ENCODE measurements at places on chromosomes 1 and 21. TPM values are rescaled to one million over a fixed set of nuclear protein-coding genes. Genes with fewer than 3 reads are reported as not detected.

Gene NBPF10
- total RNA-seq, result 2.1 TPM

DNA sequence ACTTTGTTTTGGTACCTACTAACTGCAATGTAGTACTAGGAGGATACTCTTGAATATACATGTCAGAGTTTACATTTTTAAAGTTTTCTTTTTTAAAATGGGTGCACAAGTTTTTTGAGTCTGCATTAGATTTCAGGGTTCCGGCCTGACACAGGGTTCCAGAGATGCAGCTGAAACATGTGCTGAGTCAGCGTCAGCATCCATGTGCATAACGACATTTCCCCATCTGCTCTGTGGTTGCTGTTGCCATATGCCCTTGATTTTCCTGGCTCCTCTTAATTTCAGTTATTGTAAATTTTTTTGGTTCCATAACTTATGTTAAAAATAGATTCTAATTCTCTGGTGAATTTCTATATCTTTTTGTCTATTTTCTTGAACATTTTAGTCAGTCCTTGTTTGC is 12.3 kb upstream of the METTL13 start:
- DNase-seq, result no peak

DNA sequence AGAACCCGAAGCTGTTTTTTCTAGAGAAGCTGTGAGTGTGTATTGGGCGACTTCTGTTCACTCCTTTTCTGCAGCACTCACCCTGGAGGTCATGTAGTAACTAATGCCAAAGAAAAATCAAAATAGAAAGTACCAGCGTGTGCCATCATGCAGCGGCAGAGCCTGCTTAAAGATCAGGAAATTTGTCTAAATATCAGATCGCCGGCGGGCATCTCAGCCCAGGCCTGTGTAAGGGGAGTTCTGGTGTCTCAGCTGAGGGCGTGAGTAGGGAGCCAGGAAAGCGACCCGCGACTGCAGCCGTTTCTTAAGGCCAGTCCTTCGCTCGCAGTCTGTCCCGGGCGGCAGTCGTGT is 768 bp downstream of the EDARADD start:
- peak; percentile 10 for DNase-seq

Gene SLC6A9
- total RNA-seq, result 6.2 TPM

Gene PTPN7
- 119 TPM for total RNA-seq

GRCh38 chr1:31742462-31743212 is 21.5 kb downstream of the ADGRB2 start:
- DNase-seq, result no peak

DNA sequence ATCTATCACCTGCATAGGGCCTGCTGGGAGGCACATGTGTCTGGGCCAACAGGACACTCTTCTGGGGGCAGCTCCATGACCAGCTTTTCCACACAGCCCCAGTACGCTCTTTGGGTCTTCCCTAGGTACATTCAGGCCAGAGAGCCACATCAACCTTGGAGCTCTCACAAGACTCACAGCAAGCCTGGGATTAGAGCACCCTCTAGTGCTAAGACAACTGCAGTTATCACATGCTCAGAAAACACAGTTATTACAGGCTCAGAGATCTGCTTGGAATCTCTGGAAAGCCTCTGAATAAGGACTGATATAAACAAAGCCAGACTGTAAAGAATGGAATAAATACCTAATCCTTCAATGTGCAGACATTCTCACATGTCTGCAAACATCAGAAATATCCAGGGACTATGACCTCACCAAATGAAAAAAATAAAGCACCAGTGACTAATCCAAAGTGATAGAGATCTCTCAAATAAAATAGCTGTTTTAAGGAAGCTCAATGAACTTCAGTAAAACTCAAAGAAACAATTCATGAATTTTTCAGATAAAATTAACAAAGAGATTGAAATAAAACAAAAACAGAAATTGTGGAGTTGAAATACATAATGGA is 563.9 kb upstream of the NR5A2 start:
- DNase-seq, result peak; percentile 23

GRCh38 chr1:17246971-17247370 is 1.9 kb upstream of the PADI3 start:
- DNase-seq, result no peak

- peak; percentile 63 for DNase-seq
Measured at GRCh38 chr1:241998412-241998921, 431 bp downstream of the MAP1LC3C start.

- no peak for DNase-seq
Measured at GRCh38 chr1:68015971-68016370, 34.5 kb downstream of the DIRAS3 start.

GRCh38 chr21:41682719-41683179 is 84.1 kb downstream of the RIPK4 start:
- no peak for DNase-seq

DNA sequence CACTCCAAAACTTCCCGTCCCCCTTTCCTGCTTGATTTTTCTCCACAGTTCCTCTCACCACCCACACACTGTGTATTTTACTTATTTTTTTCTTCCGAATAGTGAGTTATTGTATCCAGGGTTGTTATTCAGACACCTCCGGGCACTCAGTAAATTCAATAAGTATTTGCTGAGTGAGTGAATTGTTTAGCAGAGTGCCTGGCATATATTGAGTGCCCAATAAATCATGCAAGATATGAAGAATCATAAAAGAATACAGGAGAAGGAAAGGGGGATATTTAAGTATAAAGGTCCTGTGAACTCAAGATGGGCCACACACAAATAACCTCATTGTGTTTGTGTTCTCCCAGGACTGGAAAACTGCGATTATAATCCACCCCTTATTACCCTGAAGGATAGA is 139.9 kb downstream of the GALNT2 start:
- DNase-seq, result no peak

Gene KRTAP8-1
- total RNA-seq, result not detected

DNA sequence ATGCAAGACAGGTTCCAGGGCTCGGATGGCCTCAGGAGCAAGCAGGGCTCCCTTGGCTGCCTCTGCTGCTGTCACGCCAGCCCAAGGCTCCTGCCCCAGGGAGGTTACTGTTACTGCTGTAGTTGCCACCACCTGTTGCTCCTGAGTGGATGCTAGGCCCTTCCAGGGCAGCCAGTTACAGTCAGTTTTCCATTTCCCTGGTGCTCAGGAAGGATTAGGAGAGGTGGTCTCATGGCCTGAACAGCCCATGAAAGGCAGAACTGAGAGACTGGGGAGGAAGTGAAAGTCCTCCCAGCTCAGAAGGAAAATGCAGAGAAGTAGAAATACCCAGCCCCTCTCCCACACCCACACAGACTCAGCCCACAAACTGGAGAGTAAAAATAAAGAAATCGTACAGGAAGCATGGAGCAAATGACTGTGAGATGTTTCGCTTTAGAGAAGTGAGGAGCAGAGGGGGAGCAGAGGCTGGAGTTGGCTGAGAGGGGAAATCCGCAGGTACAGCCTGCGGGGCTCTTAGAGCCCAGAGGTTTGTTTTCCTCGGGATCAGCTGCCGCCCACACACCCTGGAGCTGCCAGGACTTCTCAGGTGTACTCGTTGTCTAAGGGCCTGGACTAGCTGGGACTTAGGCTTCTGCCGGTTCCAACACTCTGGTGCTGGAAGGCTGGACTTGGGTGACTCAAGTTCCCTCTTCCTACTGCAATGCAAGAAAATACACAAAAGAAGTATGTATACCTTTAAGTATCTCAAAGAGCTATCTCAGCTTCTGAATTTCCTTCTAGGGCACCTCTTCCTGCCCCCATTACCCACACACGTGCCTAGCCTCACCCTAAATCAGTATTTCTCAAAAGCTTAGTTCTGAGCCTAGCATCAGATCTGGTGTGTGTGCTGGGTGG is 2.3 kb downstream of the IL6R start:
- peak; percentile 71 for DNase-seq

DNA sequence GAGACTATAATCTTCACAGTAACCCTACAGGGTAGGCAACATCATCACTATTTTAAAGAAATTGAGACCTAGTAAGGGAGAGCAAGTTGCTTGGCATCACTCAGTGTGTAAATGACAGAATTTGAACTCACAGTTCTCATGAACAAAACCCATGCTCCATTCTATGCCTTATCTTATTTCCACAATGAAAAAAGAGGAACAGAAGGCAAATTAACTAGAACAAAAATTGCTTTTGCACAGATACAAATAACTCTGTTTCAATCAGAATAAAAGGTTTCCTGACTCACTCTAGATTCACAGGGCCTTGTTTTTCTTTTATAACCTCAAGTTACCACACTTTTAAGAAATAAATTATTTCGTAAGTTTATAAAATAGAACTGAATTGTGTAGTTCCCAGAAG is 90.1 kb downstream of the UCHL5 start:
- DNase-seq, result no peak

DNA sequence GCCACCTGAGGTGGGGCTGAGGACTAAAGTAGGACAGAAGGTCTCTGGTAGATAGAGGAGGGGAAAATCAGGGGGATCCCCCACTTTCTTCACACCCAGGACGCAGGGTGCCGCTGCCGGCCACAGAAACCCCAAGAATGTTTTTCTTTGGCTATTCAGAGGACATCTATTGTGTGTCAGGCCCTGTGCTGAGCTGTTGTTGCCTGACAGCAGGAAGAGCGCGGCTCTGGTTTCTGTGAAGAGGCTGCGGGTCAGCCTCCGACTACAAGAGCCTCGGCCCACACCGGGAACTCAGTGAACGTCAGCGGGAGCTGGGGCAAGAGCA is 407 bp upstream of the PIGV start:
- DNase-seq, result peak; percentile 93

DNA sequence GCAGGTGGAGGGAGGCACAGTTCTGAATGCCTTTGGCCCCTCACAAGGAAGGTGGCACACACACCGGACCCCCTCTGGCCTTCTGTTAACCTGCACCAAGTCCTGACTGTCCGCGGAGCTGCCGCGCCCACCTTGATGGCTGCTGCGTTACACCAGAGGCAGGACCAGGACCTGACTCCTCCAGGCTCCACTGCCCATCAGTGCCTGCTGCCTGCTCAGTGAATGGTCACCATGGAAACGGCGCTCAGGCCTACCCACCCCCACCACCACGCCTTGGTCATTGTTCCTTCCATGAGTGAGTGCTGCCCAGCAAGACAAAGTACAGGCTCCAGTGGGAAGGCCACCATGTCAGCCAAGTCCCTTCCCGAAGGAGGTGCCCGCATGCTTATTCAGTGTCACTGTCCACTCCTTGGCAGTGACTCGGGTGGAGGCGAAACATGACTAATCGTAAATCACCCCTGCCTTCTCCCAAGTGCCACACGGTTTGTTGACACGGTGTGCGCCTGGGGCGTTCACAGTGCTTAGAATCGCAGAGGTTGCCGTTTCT is 57.3 kb downstream of the SLC37A1 start:
- DNase-seq, result no peak

DNA sequence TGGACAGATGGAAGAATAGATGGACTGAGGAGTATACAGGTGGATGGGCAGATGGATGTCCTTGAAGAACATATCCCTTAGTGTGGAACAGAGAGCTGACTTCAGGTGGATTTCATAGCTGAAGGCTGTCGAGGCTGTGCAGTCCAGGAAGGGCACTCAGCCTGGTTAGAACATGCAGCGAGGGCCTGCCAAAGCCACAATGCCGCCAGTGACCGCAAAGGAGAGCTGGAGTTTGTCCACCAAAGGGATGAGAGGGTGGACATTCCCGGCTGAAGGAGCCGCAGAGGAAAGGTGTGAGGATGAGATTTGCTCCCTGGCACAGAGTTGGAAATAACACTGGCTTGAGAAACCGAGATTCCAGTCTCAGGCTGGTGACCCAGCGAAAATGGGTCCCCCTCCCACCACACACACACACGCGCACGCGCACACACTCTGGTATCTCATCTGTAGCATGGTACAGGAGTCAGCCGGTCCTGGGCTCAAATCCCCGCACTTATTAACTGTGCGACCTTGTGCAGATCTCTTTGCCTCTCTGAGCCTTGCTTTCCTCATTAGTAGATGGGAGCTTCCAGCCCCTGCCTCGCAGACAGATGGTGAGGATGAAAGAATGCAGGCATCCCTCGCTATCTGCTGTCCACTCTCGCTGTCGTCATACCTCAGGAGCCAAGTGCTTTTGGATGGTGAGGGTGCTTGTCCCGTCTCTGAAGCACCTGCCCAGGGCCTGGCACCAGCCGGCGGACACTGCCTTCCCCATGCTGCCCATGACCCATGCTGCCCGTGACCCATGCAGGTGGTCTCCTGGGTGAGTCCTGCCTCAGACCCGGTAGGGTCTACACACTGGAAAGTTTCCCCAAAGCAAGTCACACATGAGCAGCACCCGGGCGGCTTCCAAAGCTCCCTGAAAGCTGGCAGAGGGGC is 26.8 kb upstream of the EFHD2 start:
- no peak for DNase-seq
